ENCODE measurements at places on chromosomes 1 and 21. TPM values are rescaled to one million over a fixed set of nuclear protein-coding genes. Genes with fewer than 3 reads are reported as not detected.

GRCh38 chr1:11680270-11681070 is 478 bp downstream of the MAD2L2 start:
- DNase-seq: no peak

- no peak for DNase-seq
These were observed 719 bp downstream of the EYA3 start for GRCh38 chr1:28087614-28088167.

DNA sequence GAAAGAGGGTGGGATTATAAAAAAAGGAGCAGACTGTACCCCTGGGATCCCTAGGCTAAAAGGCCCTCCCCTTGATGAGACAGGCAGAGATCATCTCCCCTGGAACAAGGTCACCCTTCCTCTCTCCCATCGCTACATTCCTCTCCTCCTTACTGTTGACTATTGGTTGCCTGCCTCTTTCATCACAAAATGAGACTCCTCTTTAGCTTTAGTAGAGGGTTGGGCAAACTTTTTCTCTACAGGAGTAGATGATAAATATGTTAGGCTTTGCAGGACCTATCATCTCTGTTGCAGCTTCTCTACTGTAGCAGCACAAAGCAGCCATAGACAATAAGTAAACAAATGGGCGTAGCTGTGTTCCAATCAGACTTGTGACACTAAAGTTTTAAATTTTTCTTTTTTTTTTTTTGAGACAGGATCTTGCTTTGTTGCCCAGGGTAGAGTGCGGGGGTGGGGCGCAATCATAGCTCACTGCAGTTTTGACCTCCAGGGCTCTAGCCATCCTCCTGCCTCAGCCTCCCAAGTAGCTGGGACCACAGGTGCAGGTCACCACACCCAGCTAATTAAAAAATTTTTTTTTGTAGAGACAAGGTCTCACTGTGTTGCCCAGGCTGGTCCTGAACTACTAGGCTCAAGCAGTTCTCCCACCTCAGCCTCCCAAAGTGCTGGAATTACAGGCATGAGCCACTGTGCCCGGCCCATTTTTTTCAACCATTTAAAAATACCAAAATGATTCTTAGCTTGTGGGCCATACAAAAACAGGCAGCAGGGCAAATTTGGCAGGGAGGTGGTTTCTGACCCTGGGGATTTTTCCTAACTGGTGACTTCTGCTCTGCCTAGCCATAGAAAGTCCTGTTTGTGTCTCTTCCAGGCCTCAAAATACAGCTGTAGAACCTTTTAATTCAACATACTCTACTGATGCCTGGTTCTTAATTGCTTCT is 15.1 kb downstream of the MCL1 start:
- DNase-seq: no peak

DNA sequence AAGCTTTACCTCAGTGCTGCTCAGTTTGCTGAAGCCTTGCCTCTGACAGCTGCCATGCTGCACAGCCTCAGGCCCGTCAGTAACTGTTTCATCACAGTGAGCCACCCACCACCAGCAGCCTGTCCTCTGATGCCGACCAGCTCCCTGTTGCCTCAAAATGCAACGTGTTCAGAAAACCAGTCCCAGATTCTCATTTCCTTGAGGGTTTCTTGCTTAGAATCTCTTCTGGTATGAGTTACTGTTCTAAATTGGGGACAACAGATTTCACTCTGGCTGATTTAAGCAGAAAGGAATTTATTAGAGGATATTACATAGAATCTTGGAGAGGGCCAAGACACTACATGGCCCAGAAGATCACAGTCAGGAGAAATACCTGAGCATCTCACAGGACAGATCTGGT is 11.0 kb downstream of the UBL4B start:
- DNase-seq: no peak

DNA sequence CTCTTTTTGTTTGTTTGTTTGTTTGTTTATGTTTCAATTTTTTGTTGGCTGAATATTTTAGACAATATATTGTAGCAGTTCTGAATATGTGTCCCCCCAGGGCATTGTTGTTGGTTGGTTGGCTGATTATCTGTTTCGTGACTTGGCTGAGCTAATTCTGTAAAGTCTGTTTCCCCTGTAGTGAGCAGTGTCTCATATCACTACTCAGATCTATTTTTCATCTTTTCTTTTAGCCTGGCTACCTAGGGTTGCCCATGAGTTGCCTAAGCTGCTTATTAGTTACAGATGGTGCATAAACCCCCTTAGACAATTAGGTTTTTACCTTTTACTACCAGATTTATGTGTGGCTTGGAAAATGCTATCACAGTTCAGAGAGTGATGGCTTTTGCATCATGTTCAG is 32.3 kb downstream of the CFAP57 start:
- DNase-seq: no peak

- DNase-seq: no peak
These were observed 182.0 kb downstream of the CDC42BPA start for GRCh38 chr1:227136210-227136820.

GRCh38 chr1:185566995-185567394 is 167.2 kb upstream of the HMCN1 start:
- no peak for DNase-seq

RIPPLY3 gene
- 2.3 TPM for polyA plus RNA-seq

Data from left renal cortex interstitium (tissue), 4 donors.